ENCODE measurements at places on chromosomes 1 and 21.

GRCh38 chr1:1419363-1419812, 1.7 kb downstream of the ANKRD65 start:
- no peak for DNase-seq

GRCh38 chr1:113784104-113784779, 25.0 kb upstream of the PHTF1 start:
- DNase-seq: no peak

- DNase-seq: no peak
Measured at GRCh38 chr1:32989160-32990050, 24.8 kb upstream of the RNF19B start.

DNA sequence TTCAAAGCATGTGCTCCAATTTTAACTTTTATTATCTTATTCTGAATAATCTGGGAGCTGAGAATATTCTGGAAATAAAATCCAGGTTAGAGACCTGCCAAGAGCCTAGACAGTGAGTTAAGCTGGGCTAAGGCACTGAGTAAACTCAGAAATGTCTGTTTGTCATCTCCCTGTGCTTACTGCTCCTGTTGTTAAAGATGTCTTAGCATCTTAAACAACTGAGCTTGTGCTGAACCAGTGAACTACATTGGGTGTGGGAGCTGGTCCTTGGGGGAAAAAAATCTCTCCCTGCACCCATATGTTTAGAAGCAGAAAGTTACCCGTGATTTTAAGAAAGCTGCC, 25.0 kb upstream of the AHCYL1 start:
- no peak for DNase-seq

- DNase-seq: no peak
Measured at GRCh38 chr1:23565776-23566175, 6.5 kb upstream of the ID3 start.

GRCh38 chr1:84166797-84167196, 22.7 kb downstream of the PRKACB start:
- no peak for DNase-seq

GRCh38 chr21:33219954-33220353, 9.8 kb upstream of the IFNAR2 start:
- no peak for DNase-seq

GRCh38 chr1:32197074-32197473, 3.3 kb upstream of the CCDC28B start:
- DNase-seq: no peak

DNA sequence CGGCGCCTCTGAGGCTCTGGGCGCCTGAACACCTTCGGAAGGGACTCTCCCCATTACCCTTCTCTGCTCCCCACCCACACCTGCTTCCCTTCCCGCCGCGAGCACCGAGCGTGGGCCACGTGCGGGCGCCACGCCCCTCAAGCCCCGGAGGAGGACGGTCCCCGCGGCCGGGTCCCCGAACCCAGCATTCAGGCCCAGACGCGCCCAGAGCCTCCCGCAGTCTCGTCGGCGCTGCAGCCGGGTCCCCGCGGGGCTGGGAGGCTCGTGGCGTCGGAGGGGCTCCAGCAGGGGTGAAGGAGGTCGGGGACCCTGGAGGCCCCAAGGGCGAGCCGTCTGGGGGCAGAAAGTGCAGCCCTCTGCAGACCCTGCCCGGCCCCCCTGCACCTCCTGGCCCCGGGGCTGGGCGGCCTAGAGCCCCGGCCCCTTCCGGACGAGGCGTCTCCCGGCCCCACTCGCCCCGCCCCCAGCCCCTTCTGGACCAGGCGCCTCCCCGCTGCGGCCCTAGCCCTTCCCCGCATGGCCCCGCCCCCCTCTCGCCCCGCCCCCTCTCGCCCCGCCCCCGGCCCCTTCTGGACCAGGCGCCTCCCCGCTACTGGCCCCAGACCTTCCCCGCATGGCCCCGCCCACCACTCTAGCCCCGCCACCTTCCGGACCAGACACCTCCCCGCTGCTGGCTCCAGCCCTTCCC, 378 bp upstream of the SMIM1 start:
- no peak for DNase-seq

GRCh38 chr1:115890580-115890979, 49.7 kb upstream of the NHLH2 start:
- no peak for DNase-seq

GRCh38 chr1:114090738-114091505, 62.7 kb downstream of the SYT6 start:
- DNase-seq: no peak

- no peak for DNase-seq
Measured at GRCh38 chr1:15155888-15156741, 2.6 kb downstream of the TMEM51 start.

All from NCI-H1436 treated with DMSO at 0.1 percent for 48 hours (cell line).